ENCODE measurements at places on chromosomes 7 and 10. TPM values are rescaled to one million over a fixed set of nuclear protein-coding genes. Genes with fewer than 3 reads are reported as not detected.
A peak's percentile ranks its signal among the peaks of the same experiment; 100 is the strongest.

The CACNB2 gene
- total RNA-seq, result 0.85 TPM

The ARF5 gene
- 133 TPM for total RNA-seq

The ZNF862 gene
- total RNA-seq, result 9.0 TPM

The PALD1 gene
- 7.3 TPM for total RNA-seq

The CNNM2 gene
- total RNA-seq, result 1.5 TPM

The TMEM225B gene
- 1.5 TPM for total RNA-seq

The BUD31 gene
- 102 TPM for total RNA-seq

The OR6B1 gene
- total RNA-seq, result not detected

The WNT2 gene
- total RNA-seq, result 0.24 TPM

DNA sequence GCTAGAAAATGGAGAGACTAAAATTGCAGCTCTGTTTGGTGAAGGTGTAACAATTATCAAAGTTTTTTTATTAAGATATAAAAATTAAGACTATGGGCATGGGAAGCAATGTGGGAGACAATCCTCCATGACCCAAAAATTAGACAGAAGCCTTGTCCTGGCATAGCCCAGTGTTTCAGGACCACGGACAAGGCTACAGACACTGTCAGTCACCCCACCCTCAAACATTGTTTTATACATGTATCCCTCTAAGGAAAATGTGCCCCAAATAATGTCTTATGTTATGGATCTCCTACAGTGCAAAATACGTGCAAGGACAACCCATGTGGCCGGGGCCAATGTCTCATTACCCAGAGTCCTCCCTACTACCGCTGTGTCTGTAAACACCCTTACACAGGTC is 24.0 kb downstream of the HABP2 start:
- no peak for DNase-seq
- H3K4me3 ChIP-seq, result no peak overlapping the region
- H3K27ac ChIP-seq, result no peak overlapping the region
- no peaks in the 10 kb centered on the region for H3K27me3 ChIP-seq
- H3K36me3 ChIP-seq, result no peaks in the 10 kb centered on the region

- H3K4me1 ChIP-seq, result no peaks in the 10 kb centered on the region
- H3K27ac ChIP-seq, result no peak overlapping the region
- DNase-seq, result no peak
- no peaks in the 10 kb centered on the region for H3K36me3 ChIP-seq
Observed at GRCh38 chr7:41190581-41190980, 512.3 kb downstream of the INHBA start.

GRCh38 chr7:108235451-108236061 is 105.4 kb upstream of the LAMB4 start:
- no peak for DNase-seq
- no peaks in the 10 kb centered on the region for H3K27me3 ChIP-seq

GRCh38 chr10:11823989-11824346 is 812 bp downstream of the PROSER2 start:
- peak; percentile 46 for DNase-seq
- H3K27me3 ChIP-seq, result peaks cover 16% of the 10 kb centered on the region
- no peak overlapping the region for H3K27ac ChIP-seq
- no peaks in the 10 kb centered on the region for H3K36me3 ChIP-seq
- H3K4me3 ChIP-seq, result peak overlapping the region; percentile 54

GRCh38 chr10:119724593-119725516 is 995 bp upstream of the INPP5F start:
- peaks cover 10% of the 10 kb centered on the region for H3K4me1 ChIP-seq
- peaks cover 2% of the 10 kb centered on the region for H3K27me3 ChIP-seq
- peak overlapping the region; percentile 95 for H3K4me3 ChIP-seq
- peak; percentile 30 for DNase-seq
- H3K27ac ChIP-seq, result peak overlapping the region; percentile 68

- no peak overlapping the region for H3K4me3 ChIP-seq
- no peak overlapping the region for H3K27ac ChIP-seq
- no peaks in the 10 kb centered on the region for H3K27me3 ChIP-seq
- DNase-seq, result no peak
- H3K36me3 ChIP-seq, result no peaks in the 10 kb centered on the region
Observed at GRCh38 chr7:144720149-144720548, 115.7 kb downstream of the TPK1 start.

DNA sequence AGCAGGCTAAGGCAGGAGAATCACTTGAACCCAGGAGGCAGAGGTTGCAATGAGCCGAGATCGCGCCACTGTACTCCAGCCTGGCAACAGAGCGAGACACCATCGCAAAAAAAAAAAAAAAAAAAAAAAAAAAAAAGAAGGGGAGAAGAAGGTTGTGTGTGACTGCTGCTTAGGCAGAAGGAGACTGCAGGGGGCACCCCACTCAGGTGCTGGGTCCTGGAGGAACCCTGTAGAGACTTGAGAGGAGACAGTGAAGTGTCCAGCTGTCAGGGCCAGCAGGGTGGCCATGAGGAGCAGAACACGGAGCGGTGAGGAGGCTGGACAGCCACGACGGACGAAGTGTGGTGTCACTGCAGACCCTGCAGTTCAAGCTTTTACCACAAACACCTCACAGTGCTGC is 99.0 kb upstream of the NMT2 start:
- no peaks in the 10 kb centered on the region for H3K4me1 ChIP-seq
- no peaks in the 10 kb centered on the region for H3K36me3 ChIP-seq

DNA sequence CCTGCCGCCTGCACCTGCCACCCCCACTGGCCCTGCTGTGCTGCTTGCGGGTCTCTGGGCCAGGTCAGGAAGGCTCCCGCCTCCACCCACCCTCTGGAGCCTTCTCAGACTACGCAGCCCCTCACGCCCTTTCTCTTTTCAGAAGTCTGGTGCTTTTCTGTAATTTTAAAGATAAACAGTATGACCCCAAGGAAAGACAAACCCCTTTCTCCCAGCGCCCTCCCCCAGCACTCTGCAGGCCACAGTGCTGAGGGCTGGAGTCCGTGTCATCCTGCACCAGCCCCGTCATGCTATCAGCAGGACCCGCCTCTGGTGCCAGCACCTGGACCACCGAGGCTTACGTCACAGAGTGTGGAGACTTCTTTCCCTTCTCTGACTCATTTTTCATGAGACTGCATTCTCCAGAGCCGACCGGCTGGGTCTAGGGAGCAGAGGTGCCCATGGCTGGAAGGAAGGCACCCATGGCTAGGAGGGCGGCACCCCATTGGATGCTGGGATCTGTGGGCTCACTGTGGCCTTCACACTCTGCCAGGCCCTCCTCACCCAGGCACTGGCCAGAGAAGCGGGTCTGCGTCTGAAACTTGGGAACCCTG is 53.4 kb downstream of the CFAP46 start:
- H3K36me3 ChIP-seq, result no peaks in the 10 kb centered on the region
- H3K4me1 ChIP-seq, result peaks cover 3% of the 10 kb centered on the region
- H3K27me3 ChIP-seq, result peaks cover 25% of the 10 kb centered on the region
- no peak for DNase-seq
- no peak overlapping the region for H3K4me3 ChIP-seq

DNA sequence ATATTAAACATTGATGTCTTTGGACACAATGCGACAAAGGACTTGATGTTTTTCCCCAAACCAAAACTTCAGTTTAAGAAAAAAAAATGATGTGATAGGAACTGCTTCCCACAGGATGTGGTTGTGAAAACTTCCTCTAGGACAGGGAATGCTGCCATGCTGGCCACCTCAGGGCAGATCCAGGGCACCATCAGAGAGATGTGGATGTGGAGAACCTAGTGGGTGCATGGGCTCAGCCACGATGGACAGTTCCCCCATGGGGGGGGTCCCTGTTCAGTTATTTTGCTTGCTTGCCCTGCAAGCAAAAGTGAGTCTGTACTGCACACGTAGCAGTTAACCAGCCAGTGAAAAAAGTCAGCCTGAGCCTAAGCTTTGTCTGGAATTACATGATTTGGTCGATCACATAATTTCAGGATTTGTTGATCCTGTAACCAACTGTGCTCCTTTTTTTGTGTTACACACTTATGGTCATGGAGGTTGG is 36.3 kb downstream of the LAMB4 start:
- H3K36me3 ChIP-seq, result no peaks in the 10 kb centered on the region
- no peak overlapping the region for H3K27ac ChIP-seq
- no peak overlapping the region for H3K4me3 ChIP-seq
- no peaks in the 10 kb centered on the region for H3K4me1 ChIP-seq
- no peak for DNase-seq

DNA sequence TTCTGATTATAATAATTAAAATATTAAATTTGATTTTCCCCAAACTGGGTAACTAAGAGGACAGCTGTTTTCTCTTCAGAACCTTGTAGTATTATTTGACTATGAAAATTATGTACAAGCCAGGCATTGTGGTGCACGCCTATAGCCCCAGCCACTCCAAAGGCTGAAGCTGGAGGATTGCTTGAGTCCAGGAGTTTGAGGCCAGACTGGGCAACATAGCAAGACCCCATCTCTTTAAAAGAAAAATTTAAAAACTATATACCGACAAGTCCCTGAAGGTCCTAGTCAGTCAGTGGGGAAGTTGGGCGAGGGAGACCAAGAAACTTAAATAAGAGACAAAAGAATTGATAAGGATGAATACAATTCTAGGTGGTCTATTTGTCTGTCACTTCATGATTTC is 27.1 kb upstream of the UBE2D1 start:
- H3K36me3 ChIP-seq, result no peaks in the 10 kb centered on the region
- no peak overlapping the region for H3K27ac ChIP-seq
- no peak for DNase-seq
- H3K27me3 ChIP-seq, result no peaks in the 10 kb centered on the region
- H3K4me1 ChIP-seq, result no peaks in the 10 kb centered on the region

DNA sequence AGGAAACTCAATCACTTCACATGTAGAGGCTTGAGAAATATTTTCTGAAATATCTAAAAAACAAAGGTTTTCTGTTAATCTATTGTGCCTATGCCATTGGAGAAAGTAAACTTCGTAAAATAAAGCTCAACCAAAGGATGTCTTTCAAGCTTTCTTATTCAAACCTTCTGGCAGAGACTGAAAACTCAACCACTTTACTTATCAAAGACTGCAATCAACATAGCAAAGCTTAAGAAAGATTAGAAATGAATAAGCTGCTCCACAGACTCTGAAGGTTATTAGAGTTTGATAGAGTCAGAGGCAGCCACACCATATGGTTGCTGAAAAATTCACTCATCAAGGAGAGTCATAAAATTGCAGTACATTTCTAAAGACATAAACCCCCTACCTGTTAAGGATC is 245.8 kb upstream of the MEOX2 start:
- no peak for DNase-seq
- H3K4me1 ChIP-seq, result no peaks in the 10 kb centered on the region
- H3K27me3 ChIP-seq, result no peaks in the 10 kb centered on the region

GRCh38 chr7:143300959-143301935 is 13.1 kb downstream of the CASP2 start:
- H3K36me3 ChIP-seq, result peaks cover 50% of the 10 kb centered on the region
- H3K4me1 ChIP-seq, result no peaks in the 10 kb centered on the region
- DNase-seq, result no peak

DNA sequence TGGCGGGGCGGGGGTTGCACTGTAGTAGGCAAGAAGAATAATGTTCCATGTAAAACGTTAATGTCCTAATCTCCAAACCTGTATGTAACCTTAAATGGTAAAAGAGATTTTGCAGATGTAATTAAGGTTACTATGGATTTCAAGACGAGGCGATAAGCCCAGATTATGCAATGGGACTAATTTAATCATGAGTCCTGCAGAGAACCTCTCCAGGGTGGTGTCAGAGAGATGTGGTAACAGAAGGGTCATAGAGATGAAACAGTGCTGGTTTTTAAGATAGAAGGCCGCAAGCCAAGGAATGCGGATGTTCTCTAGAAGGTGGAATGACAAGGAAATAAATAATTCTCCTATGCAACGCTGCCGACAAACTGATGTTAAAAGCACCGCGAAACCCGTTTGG is 57.1 kb downstream of the UBE3C start:
- DNase-seq, result no peak
- H3K27ac ChIP-seq, result no peak overlapping the region

- no peak overlapping the region for H3K27ac ChIP-seq
- DNase-seq, result no peak
- peaks cover 7% of the 10 kb centered on the region for H3K4me1 ChIP-seq
- peaks cover 55% of the 10 kb centered on the region for H3K27me3 ChIP-seq
Observed at GRCh38 chr10:69901628-69902505, 100.2 kb downstream of the COL13A1 start.

DNA sequence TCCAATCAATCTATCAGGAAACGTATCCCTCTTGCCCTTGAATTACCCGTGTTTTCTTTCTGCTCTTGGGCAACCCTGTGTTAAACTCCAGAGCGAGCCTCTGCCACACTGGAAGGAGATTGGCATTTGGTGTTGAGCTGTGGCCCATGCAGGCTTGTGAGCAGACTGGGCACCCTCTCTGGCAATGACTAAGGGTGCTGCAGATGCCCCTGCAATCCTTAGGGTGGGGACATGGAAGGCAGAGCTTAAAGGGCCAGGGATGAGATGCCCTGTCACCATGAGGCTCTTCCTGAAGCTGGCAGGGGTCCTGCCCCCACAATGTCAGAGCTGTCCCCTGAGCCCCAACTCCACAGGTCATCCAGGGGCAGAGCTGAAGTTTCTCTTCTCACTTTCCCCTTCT is 19.5 kb upstream of the FAM180A start:
- no peaks in the 10 kb centered on the region for H3K4me1 ChIP-seq
- no peak for DNase-seq
- no peak overlapping the region for H3K4me3 ChIP-seq
- H3K27me3 ChIP-seq, result peaks cover 14% of the 10 kb centered on the region
- H3K36me3 ChIP-seq, result no peaks in the 10 kb centered on the region

GRCh38 chr7:99255463-99255862 is 17.2 kb upstream of the MYH16 start:
- no peak overlapping the region for H3K4me3 ChIP-seq
- H3K4me1 ChIP-seq, result no peaks in the 10 kb centered on the region
- no peak for DNase-seq
- H3K27ac ChIP-seq, result no peak overlapping the region
- H3K36me3 ChIP-seq, result no peaks in the 10 kb centered on the region

GRCh38 chr10:12902851-12903358 is 98.6 kb downstream of the CCDC3 start:
- H3K27ac ChIP-seq, result peak overlapping the region; percentile 52
- no peaks in the 10 kb centered on the region for H3K27me3 ChIP-seq
- no peaks in the 10 kb centered on the region for H3K36me3 ChIP-seq
- H3K4me3 ChIP-seq, result no peak overlapping the region
- peaks cover 6% of the 10 kb centered on the region for H3K4me1 ChIP-seq

GRCh38 chr10:3126249-3126648 is 46.3 kb downstream of the PITRM1 start:
- no peak overlapping the region for H3K27ac ChIP-seq
- no peak for DNase-seq
- no peaks in the 10 kb centered on the region for H3K4me1 ChIP-seq
- no peaks in the 10 kb centered on the region for H3K27me3 ChIP-seq

DNA sequence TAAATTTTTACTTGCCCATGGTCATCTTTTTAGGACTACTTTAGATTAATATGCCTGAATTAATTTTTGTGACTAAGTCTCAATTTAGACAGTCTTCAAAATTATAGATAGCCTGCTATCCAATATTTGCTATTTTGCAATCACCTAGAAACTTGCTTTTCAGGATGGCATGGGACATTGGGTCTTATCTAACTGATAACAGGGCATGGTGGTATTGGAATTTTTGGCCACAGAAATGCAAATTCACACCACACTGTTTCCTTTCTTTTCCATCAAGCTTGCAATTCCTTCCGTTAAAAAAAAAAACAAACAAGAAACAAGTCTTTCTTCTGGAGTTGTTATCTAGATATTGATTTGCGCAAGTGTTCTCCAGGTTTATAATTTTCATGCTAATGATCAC is 8.8 kb downstream of the ARL5B start:
- H3K4me1 ChIP-seq, result no peaks in the 10 kb centered on the region
- peaks cover 34% of the 10 kb centered on the region for H3K36me3 ChIP-seq
- H3K27ac ChIP-seq, result no peak overlapping the region
- H3K4me3 ChIP-seq, result no peak overlapping the region

GRCh38 chr7:135206941-135207391 is 4.4 kb downstream of the WDR91 start:
- peaks cover 7% of the 10 kb centered on the region for H3K36me3 ChIP-seq
- H3K27ac ChIP-seq, result no peak overlapping the region
- no peak for DNase-seq
- H3K4me1 ChIP-seq, result peaks cover 12% of the 10 kb centered on the region
- no peaks in the 10 kb centered on the region for H3K27me3 ChIP-seq

All from thymus (tissue), 14 donors.